ENCODE measurements at places on chromosomes 2 and 18.

DNA sequence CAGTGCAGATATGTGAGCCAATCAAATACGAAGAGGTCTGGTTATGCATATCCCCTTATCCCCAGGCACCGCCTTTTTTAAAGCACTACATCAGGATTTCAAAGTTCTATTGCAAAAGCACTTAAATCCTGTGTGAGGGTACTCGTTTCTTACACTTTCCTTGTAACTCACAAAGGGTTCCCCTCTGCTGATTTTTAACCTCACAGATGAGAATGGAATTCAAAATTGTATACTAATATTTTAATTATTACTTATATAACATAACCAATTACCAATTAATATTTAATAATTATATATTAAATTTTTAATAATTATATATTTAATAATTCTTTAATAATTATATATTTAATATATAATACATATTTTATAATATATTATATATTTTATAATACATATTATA, 126.2 kb upstream of the MAPRE2 start:
- DNase-seq: no peak

- DNase-seq: no peak
Measured at GRCh38 chr2:157871415-157871814, 4.7 kb downstream of the ACVR1 start.

- no peak for DNase-seq
Measured at GRCh38 chr2:143255899-143256298, 126.7 kb downstream of the ARHGAP15 start.

DNA sequence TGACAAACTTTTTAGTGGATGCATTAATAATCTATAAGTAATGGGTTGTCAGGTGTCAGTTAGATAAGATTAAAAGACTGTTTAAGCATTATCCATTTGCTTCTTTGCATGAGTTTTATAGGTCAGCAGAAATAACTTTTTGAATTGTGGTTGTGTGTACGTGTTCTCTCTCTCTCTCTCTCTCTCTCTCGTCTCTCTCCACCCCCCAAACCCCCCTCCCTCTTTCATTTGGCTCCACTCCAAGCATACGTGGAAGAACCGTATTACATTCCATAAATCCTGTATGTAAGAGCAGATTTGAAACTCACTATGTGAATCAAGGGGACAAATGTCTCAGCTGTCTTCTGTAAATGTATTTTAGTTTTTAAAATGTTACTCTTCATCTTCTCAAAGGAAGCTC, 120.2 kb downstream of the MEIS1 start:
- DNase-seq: no peak

GRCh38 chr2:128371248-128371630, 52.6 kb upstream of the HS6ST1 start:
- DNase-seq: no peak

GRCh38 chr2:2719781-2720180, 388.7 kb upstream of the MYT1L start:
- DNase-seq: no peak

- DNase-seq: no peak
Measured at GRCh38 chr2:229235131-229235914, 35.8 kb downstream of the PID1 start.
